Stimulated activated CD8-positive, alpha-beta memory T cell treated with anti-CD3 and anti-CD28 coated beads, Interleukin-15, amount 100 ng/mL, for 4 hours (primary cell): ENCODE measurements at places on chromosomes 1 and 21.

DNA sequence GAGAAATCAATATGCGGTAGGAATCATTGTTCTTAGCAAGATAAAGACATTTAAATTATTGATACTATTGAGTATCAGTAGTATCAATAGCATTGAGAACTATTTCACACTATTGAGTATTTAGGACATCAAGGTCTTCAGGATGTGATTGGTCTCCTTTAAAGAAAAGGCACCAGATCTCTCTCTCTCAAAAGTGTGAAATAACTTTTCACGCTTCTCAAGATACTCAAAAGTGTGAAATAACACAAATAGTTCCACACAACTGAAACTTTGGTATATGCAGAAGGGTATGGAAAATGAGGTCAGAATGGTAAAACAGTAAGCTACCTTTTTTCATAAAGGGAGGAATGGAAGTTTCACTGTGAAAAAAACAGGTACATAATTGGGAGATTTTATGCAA lies 6.7 kb upstream of the PYHIN1 start:
- no peak for DNase-seq

DNA sequence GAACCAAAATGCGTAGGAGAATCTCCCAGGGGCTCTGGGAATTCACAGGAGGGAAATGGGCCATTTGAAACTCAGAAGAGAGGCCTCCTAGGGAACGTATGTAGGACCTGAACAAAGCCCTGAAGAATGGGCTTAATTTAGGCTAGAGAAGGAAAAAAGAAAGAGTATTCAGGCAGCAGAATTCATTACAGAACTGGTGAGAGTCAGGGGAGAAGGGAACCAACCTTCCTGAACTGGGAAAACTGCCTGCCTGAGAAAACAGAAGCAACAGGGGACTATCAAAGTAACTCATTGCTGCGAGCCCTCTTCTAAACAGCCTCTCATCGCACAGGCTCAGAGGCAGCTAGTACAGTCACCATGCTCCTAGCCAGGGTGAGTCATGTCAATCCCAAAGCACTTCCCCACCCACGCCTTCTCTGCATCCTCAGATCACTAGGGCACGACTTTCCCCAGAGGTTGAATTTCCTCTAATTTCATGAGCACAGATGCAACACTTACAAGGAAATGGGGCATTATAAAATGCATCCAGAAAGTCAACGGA lies 98.1 kb downstream of the ADSS2 start:
- no peak for DNase-seq

- DNase-seq = no peak
These were observed 199.1 kb downstream of the SLC45A1 start for GRCh38 chr1:8516793-8517556.

DNA sequence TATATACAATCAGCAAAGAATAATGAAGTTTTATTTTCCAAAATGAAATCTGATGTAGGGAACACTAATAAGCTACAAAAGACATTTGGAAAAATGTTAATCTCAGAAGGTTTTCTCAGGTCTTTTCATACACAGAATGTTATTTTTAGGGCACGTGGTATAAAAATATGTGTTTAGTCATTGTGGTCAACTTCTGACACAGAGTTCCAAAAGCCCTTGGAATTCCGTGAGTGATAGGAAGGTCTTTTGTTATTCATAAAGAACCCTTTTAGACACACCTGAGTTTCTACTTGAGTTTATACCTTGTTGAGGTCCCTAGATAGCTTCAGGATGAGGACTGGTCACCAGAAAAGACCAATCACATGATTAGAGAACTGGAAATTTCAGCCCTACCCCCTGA lies 277.6 kb upstream of the NCAM2 start:
- DNase-seq = no peak

DNA sequence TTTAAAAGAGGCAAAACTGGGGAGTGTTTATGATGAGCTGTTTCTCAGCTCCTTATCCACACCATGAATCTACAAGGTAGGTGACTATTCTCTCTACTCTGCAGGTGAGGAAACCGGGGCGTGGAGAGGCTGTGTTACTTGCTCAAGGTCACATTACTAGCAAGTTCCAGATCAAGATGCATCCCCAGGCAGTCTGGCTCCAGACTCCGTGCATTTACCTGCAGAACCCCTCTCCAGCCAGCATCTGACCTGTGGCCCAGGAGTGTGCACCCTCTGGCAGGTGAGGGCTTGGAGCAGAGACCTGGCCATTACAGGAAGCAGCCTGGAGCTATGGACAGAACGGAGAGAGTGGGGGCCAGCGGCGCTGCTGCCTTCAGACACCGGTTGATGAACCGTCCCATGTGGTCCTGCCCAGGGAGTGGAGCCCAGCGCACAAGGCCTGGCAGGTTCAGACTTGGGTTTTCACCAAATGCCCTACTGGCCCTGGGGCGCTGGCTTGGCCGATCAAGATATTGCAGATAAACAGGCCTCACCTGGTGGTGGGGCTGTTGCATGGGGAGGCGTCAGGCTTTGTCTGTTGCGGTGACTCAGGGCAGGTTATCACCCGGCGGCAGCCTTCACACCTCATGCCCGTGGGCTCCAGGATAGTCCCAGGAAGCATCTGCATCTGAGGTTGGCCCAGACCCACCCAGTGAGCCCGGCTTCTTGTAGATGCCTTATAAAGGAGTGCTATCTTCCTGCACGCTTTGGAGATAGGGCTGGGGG lies 29.2 kb upstream of the WNT4 start:
- no peak for DNase-seq

GRCh38 chr1:204830747-204831146 lies 39.9 kb upstream of the NFASC start:
- no peak for DNase-seq

DNA sequence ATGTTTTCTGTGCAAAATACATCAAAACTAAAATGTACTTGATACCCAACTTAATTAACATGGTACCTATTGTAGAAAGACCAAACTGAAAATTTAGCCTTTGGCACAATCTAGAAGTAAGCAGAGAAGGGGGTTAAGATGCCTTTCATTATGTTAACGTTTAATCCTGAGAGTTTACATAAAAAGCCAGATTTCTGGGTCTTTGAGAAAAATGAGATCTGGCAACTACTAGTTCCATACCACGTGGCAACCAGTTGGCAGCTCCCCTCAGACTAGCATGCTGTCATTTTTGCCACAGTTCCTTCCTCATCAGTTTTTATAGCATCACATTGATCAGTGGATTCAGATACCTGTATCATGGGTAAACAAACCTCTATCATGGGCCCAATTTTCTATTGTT lies 1.5 kb downstream of the RO60 start:
- DNase-seq = no peak

DNA sequence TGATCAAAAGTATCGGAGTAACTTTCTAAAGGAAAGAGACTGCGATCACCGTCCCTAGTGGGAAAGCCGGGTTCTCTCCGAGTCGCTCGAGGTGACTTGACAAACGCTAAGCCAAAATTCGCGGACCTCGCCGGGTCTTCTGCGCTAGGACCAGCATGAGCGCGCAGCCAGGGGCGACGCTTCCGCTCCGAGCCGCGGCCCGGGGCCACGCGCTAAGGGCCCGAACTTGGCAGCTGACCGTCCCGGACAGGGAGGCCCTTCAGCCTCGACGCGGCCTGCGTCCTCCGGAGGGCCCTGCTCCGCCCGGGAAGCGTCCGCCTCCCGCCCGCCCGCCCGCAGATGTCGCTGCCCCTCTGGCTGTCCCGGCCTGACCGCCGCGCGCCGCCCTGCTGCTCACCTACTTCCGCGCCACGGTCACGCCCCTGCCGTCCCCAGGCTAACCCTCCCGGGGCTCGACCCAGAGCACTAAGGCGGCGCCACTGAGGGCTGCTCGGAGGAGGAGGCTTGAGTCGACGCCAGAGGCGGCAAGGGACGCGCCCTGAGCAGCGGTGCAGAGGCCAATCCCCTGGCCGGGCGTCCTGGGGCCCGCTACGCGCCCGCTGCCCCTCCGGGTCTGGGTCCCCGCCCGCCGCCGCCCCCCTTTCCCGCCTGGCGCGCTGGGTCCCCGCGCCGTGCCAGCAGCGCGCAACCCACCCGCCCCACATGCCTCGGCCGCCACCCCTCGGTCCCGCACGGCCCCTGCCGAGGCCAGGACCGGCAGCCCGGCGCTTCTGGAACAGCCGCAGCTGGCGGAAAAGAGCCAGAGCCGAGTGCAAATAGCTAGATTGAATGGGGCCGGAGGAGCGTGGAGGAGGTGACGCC lies 896 bp upstream of the DUSP10 start:
- peak; percentile 66 for DNase-seq

DNA sequence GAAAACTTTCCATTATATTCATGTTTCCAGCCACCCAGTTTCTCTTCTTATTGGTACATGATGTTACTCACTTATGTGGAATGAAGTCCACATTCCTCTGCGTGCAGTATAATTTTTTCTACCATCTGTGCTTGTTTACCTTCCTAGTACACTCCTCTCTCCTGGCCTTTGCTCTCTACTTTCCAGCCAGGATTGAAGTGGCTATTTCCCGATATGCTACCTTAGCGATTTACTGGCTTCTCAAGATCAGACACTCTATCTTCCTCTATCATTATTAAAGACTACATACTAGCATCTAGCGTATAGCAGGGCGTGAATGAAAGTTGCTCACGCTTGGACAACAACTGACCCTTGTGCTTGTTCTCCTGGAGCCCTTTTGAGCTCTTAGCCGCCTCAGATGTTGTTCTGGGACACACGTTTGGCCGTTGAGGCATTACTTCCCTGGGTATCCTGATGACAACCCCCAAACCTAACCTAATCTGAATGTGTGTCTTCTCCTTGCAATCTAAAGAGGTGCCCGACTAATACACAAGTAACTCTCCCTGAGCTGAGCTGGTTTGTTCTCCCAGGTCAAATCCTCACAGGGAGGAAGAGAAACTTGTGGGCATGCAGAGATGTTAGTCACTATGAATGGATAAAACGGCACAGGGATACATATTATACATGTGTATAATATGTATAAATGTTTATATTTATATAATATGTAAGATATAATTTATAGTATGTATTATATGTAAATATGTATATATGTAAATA lies 13.4 kb upstream of the MTARC2 start:
- DNase-seq = no peak

DNA sequence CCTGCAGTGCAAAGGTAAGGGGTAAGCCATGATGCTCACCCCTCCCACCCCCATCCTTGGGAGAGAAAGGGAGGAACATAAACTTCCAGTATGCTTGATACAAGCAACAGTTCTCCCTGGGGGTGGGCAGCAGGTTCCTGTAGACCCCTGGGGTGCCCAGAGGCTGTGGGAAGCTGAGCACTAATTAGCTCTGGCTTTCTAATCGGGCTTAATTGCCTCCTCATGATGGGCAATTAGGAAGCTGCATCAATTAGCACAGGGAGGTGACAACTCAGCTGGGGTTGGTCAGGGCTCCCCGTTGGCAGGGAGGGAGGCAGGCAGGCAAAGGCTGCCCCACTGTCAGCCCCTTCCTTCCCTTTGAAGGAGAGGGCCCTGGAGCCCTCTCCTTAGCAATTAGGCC lies 15.7 kb upstream of the LMNA start:
- DNase-seq = no peak

DNA sequence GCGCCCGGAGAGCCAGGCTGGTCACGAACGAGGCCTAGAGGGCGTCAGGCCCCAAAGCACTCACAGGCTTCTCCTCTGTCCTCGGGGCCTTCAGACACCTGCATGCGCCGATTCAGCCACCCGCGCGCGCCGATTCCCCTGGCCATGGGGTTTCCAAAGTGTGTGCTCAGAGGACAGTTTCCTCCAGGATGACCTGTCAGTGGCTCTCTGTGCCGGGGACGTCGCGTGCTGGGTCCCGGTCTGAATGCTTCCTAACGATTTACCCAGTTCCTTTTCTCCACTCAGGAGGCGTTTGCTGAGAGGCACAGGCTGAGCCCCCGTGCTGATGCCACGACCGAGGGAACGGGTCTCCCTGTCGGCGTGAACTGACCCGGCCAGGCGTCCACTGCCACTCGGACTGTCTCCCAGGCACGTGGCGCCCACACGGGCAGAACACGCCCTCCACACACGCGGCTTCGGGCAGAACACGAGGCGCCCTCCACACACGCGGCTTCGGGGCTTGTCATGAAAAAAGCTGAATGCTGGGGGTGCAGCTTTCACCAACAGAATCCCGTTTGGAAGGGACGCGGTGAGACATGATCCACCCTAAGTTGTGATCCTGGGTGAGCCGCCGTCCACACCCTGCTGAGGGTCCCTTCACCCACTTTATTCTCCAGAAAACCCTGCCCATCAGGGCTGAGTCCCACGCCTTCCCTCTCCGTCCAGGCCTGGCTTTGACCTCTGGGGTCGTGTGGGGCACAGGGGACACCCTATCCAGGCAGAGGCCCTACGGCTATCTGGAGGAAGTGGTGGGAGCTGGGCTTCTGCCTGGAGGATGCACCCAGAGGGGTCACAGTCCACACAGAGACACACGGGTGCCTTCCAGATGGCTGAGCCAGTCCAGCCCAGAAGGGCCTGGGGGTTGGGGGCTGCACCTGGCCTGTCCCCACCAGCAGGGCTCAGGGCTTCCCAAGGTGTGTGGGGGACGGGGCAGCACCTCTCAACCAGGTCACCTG lies 56.1 kb downstream of the COL6A1 start:
- DNase-seq = no peak

GRCh38 chr1:112581586-112582192 lies 37.3 kb downstream of the ST7L start:
- DNase-seq = no peak

DNA sequence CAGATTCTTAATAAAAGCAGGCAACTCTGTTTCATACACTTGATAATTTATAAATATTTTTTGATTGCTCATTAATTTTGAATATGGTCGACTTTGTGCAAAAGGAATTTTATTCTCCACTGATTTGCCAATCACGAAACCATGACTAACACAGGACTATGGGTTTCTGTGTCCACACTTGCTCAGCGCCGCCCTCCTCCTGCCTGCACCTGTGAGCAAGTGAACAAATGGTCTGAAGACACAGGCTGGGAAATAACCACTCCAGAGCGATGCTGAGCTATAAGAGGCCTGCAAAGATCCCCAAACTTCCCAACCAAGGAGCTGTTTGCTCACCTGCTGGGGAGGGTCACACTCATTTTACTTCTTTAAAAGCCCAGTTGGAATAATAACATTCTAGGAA lies 19.6 kb downstream of the ABCB10 start:
- no peak for DNase-seq

- DNase-seq = no peak
These were observed 33.3 kb upstream of the KCNE1 start for GRCh38 chr21:34545079-34545884.

- no peak for DNase-seq
These were observed 109.8 kb upstream of the IVNS1ABP start for GRCh38 chr1:185426848-185427247.

DNA sequence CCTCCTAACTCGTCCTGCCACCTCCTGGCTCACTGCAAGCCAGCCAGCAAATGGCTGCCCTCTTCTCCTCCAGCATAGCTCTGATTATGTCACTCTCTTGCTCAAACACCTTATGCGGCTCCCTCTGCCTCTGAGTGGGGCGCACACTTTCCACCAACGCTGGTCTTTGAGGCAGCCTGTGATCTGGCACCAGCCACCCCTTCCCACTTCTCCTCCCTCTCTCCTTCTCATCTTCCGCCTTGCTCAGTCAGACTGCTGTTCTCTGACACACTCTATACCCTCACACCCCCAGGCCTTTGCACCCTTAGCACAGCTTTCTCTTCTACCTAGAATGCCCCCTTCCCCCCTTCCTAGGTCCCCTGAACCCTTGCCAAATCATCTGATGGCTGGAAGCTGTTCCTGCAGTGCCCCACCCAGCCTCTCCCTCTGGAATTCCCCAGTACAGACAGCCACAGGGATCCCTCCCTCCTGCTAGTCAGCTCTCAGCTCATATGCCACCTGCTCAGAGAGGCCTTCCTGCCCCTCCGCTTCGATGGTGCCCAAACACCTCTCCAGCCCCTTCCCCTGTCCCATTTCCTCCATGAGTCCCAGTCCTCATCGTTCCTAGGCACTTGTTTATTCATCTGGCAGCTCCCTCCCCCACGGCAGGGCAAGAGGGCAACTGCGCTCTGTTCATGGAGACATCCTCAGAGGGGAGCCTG lies 21.7 kb upstream of the PEF1 start:
- DNase-seq = no peak

- DNase-seq = no peak
These were observed 63.6 kb downstream of the NIBAN1 start for GRCh38 chr1:184910691-184911091.
